ENCODE measurements at places on chromosomes 2 and 18.

- DNase-seq, result no peak
These were observed 29.8 kb downstream of the DPP10 start for GRCh38 chr2:114472246-114472645.

DNA sequence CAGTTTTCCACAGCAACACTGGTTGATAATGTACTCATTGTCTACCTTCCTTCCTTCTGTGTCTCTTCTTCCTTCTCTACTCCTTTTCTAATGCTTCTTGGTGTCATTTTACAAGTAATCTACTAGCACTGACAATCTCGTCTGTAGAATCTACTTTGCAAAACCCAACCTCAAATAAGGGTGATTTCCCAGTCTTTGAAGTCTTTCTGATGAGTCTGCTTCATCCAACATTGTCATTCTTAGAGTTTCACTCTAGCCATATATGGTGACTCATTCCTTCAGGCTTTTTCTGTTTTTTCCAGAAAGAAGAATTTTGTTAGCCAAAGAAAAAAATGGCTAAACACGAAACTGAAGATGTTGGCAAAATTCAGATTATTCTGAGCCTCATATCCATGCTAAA lies 288.7 kb downstream of the MBD2 start:
- no peak for DNase-seq

- DNase-seq, result no peak
These were observed 3.1 kb downstream of the WIPF1 start for GRCh38 chr2:174594456-174594855.

- DNase-seq, result no peak
These were observed 18.2 kb downstream of the SCN3A start for GRCh38 chr2:165185633-165186032.

- no peak for DNase-seq
These were observed 20.2 kb upstream of the GTF2A1L start for GRCh38 chr2:48597492-48597891.

GRCh38 chr2:71226096-71226964 lies 573 bp downstream of the PAIP2B start:
- DNase-seq, result no peak

GRCh38 chr2:207506426-207506825 lies 23.3 kb upstream of the CREB1 start:
- DNase-seq, result no peak

- no peak for DNase-seq
These were observed 120.9 kb upstream of the SPATS2L start for GRCh38 chr2:200185628-200186000.

- no peak for DNase-seq
These were observed 37.5 kb downstream of the PSME4 start for GRCh38 chr2:53933329-53933728.

- DNase-seq, result peak; percentile 92
These were observed 10.2 kb upstream of the MMADHC start for GRCh38 chr2:149597668-149598326.

DNA sequence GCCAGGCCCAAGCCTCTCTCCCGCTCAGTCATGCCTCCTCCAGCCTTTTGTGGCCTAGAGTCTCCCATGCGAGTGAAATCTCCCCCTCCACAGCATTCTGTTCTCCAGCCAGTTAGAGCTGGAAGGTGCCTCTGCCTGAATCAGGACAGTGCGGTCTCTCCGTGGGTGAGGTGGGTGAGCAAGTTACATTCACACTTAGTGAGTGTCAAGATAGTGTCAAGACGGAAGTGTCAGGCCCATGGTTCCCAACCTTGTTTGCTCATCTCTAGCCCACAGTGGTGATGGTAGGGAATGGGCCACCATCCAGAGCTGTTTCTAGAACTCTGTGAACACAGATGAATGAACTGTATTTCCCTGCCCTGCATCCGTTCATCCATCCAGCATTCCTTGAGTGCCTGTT lies 59.5 kb downstream of the LPIN1 start:
- no peak for DNase-seq

- no peak for DNase-seq
These were observed 773.9 kb upstream of the LRATD1 start for GRCh38 chr2:13858626-13859025.

GRCh38 chr2:77666251-77666980 lies 144.2 kb upstream of the LRRTM4 start:
- DNase-seq, result no peak

DNA sequence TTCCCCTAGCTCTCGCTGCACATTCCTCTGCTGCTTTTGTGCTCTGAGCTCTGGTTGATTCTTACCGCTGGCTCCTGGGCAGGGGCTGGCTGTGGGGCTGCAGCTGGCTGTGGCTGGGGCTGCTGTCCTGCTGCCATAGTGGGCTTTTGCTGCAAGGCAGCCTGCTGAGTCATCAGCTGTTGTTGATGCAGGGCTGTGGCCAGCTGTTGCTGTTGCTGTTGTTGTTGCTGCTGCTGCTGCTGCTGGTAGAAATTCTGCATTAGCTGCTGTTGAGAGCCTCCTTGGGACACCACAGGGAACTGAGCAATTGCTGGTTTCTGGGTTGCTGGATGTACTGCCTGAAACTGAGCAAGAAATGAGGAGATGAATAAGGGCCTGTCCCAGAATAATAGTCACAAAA lies 77.2 kb upstream of the NFU1 start:
- DNase-seq, result peak; percentile 63

Measured in HFFc6 (cell line).